ENCODE measurements at places on chromosomes 4 and X.

- DNase-seq = no peak
These were observed 11.2 kb upstream of the BCOR start for GRCh38 chrX:40108959-40109287.

DNA sequence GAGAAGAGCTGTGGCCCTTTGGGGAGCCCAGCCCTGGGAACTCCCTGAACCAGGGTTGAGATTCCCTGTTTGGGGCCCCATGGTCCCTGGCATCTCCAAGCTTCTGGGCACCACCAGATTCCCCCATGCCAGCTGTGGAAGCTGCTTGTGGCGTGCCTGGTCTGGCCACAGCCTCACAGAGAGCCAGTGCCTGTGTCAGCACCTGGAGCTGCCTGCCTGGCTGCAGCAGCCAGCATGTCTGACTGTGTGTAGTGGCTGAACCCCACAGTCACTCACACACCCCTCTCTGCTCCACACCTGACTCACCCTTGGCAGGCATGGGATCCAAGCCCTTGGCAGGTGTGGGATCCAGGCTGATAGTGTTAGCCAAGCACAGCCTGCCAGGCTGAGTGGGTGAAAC lies 97.2 kb upstream of the GALNTL6 start:
- no peak for DNase-seq

- DNase-seq = no peak
These were observed 40.1 kb upstream of the GPR78 start for GRCh38 chr4:8540072-8540471.

DNA sequence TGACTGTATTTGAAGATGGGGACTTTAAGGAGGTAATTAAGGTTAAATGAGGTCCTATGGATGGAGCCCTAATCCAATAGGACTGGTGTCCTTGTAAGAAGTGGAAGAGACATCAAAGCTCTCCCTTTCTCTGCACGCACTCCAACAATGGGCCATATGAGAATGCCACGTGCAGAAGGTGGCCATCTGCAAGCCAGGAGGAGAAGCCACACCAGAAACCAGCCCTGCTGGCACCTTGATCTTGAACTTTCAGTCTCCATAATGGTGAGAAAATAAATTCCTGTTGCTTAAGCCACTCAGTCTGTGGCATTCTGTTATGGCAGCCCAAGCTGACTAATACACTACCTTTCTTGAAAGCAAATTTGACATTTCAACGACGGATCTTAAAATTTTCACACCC lies 73.2 kb downstream of the SMARCA1 start:
- no peak for DNase-seq

DNA sequence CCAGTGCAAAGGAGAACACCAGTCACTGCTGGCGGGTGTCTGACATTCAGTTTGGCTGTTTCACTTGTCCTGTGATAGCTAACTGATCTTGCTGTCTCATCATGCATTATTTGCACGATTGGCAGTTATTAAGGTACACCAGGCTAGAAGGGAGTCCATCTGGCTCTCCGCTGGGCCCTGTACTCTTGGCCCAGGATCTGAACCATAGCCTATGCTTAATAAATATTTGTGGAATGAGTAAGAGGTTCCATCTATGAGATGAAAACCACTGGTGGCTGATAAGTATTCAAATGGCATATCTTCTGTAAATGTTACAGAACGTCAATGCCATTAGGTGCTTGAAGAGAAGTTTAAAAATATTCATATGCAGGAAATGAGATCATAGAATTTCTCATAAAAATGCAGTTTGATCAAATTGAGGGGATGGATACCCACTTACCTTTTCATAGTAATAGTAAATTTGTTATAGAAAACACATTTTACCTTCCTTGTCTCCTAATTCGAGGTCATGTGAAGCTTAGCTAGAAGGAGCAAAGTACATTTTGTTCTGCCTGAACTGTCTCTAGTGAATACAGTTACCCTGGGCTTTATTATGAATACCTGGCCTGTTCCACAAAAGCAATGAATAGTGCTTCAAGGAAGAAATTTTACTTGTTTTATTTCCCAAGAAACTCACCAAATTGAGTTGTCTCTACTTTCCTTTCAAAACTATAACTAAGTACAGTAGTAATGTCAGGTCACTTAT lies 213.5 kb downstream of the CBR4 start:
- no peak for DNase-seq

DNA sequence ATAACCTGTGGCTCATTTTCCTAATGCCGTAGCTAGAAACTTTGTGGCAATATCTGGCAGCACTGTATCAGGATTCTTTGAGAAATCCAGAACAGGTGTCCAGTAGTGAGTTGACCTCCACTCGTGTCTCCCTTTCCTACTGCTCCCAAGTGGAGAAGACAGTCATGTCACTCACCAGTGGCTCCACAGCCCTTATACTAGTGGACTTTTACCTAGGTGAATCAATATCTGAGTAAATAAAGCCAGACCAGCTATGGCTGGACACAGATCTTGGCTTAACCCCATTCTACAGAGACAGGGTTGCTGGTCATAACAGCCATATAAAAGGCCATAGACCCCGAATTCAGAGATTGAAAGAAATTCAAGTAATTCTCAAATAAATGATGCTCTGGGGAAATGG lies 46.5 kb upstream of the SHROOM4 start:
- no peak for DNase-seq

DNA sequence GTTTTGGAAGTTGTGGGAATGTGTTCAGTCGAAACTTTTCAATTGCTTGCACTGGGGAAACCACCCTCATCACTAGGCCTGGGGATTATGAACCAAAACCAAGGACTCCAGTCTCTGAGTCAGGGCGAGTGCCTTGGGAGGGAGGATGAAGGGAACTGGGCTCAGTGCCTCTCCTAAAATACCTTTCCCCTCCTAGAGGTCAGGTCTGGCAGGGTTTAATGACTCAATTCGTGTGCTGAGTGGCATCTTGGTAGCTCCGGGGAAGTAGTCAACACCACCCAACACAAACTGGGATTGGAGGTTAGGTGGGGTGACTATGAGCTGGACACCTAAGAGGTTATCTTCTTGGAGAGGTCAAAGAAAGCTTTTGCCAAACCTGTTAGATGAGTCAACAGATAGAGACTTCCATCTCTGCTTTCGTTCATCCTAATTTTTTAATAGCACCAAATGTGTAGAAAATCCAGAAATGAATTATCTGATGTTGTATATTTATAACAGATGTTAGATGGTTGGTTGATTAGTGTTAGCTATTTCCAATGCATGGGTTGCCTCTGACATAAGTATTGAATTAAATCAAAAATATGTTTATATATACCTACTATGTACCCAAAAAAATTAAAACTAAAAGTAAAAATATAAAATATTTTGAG lies 202.8 kb downstream of the SHROOM3 start:
- DNase-seq = no peak

GRCh38 chr4:129344058-129344457 lies 248.1 kb downstream of the C4orf33 start:
- no peak for DNase-seq

- DNase-seq = no peak
These were observed 71.7 kb downstream of the ENOX2 start for GRCh38 chrX:130831347-130831722.

DNA sequence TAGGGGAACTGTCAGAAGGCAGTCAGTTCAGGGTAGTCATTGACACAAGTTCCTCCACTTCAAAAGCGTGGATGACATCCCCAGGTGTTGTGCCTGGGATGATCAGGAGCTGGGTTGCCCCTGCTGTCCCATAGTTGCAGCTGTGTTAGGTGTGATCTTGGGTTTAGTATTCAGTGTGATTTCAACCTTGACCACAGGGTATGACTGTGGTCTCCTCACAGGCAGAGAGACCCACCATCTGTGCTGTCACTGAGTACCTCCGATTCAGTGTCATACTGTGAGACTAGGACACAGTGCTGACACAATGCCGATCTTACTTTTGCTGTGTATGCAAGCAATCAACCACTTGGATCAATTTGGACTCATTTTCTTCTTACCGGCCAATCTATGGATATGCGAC lies 25.2 kb downstream of the FOXR2 start:
- DNase-seq = no peak

GRCh38 chr4:86497980-86498862 lies 95.9 kb upstream of the PTPN13 start:
- no peak for DNase-seq

DNA sequence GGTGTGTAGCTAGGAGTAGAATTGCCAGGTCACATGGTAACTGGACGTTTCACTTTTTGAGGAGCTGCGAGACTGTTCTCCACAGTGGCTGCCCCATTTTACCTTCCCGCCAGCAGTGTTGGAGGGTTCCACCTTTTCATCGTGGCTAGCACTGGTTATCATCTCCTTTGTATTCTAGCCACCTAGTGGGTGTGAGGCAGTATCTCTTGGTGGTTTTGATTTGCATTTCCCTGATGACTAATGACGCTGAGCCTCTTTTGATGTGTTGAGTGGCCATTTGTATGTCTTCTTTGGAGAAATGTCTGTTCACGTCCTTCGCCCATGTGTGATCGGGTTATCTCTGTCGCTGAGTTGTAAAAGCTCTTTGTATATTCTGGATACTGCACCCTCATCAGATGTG lies 10.6 kb downstream of the ABCD1 start:
- no peak for DNase-seq

DNA sequence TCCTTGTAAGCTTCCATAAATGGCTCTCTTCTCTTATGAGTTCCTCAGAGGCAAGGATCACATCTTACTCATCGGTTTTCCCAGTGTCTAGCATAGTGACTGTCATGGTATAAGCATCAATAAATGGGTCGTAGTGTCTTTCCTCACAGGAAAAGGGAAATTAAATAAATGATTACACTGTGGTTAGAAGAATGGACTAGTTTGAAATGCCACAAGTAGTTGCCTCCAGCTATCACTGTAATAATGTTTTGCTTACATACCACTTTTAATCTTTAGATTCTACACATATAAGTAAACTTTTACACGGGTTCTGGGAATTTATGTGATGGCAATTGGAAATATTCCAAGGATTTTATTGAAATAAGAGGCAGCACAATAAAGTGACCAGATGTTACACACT lies 152.8 kb upstream of the CXorf51A start:
- DNase-seq = no peak

- no peak for DNase-seq
These were observed 29.3 kb upstream of the SRPX start for GRCh38 chrX:38249965-38250364.

DNA sequence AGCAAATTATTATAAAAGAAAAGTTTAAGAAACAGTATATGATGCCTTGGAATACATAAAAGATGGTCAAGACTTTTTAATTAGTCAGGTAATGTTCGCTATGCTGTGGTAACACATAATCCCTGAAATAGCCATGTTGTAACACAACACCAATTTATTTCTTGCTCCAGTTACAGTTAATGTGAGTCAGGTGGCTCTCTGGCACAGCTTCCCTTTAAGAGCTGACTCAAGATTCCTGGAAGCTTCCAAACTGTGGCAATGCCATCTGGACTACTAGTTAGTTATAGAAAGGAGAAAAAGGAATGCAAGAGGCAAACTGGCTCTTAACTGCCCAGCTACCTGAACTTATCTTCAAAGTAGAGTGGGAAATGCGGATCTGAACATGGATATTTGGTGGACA lies 210.5 kb downstream of the CHM start:
- no peak for DNase-seq

All from stimulated activated CD8-positive, alpha-beta memory T cell treated with anti-CD3 and anti-CD28 coated beads, Interleukin-7, amount 100 ng/mL, for 24 hours (primary cell).